T-cell (primary cell): ENCODE measurements at places on chromosomes 5 and 9. TPM values are rescaled to one million over a fixed set of nuclear protein-coding genes. Genes with fewer than 3 reads are reported as not detected.

- H3K36me3 ChIP-seq, result no peaks in the 10 kb centered on the region
- H3K4me1 ChIP-seq, result peaks cover 6% of the 10 kb centered on the region
- DNase-seq, result no peak
- H3K27ac ChIP-seq, result no peak overlapping the region
Measured at GRCh38 chr5:145856285-145856818, 16.5 kb downstream of the GRXCR2 start.

Gene TAF11L10
- not detected for total RNA-seq

Gene INSL6
- total RNA-seq, result not detected

DNA sequence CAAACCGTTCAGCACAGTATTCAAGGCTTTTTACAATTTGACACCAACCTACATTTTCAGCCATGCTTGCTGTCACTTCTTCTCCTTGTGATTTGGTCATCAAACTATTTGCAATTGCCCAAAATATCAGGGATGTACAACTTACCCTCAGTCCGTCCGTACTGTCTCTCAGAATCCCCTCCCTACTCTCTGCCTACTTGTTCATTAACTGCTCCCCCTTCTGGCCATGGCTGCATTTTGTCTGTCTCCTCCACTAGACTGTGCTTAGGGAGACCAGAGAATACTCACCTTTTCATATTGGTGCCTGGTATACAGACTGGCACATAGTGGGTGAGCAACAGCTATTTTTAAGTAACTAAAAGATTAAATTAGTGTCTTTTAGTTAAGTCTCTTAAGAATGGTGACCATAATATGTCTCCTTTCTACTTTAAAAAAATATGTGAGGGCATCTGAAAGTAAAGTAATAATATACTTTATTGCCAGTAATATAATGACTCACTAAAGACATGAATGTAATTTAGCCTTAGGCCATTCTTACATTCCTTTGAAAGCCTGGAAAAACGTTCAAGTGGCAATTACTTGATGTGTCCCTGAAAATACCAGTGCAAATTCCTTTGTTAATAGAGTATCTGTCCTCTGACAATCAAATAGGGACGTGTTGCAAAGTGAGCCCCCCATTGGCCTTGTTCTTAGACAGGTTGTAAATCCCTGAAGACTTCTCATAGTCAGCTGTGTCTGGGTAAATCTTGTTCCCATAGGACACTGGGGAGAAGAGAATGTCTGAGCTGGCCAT is 27.8 kb downstream of the PRLR start:
- H3K4me1 ChIP-seq, result no peaks in the 10 kb centered on the region
- DNase-seq, result no peak
- H3K27me3 ChIP-seq, result peaks cover 7% of the 10 kb centered on the region
- no peak overlapping the region for H3K27ac ChIP-seq

DNA sequence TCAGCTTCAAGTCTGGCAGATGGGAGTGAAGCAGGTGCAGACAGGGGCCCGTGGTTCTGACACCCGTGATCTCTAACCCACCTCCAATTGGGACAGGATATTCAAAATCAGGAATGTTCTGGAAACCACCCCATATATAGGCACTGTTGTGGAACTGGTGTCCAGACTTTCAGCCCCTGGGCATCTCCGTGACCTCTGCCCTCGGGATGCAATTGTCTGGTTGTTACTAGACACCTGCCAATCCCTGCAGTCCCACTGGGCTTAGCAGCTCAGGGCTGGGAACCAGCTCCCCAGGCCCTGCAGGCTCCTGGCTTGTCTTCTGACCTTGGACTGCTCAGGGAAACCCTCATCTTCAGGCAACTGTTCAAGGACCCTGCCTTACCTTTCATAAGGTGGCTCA is 38.8 kb downstream of the NTNG2 start:
- no peak overlapping the region for H3K27ac ChIP-seq
- DNase-seq, result no peak
- H3K4me3 ChIP-seq, result no peak overlapping the region
- no peaks in the 10 kb centered on the region for H3K36me3 ChIP-seq
- no peaks in the 10 kb centered on the region for H3K4me1 ChIP-seq

Gene ENTPD8
- total RNA-seq, result not detected

- no peaks in the 10 kb centered on the region for H3K27me3 ChIP-seq
- no peaks in the 10 kb centered on the region for H3K4me1 ChIP-seq
- no peaks in the 10 kb centered on the region for H3K36me3 ChIP-seq
- no peak overlapping the region for H3K27ac ChIP-seq
- no peak for DNase-seq
Measured at GRCh38 chr9:23123048-23123632, 676.5 kb downstream of the DMRTA1 start.

DNA sequence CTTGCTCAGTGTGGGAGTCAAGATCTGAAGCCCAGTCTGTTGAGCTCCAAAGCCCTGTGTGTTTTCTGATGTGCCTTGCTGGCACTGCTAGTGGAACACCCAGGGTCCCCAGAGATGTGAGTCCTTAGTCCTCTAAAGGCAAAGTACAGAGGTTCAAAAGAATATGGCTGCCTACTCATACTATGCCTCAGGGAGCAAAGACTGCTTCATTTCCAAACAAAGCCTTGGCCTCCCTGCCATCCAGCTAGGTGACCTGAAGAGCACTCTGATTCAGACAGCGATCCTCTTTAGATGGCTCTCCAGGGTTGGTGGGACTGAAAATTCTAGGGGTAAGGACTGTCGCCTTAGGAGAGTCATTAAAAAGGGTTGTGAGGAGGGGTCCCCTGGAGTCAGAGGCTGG is 2.0 kb downstream of the PRLR start:
- no peak overlapping the region for H3K27ac ChIP-seq
- no peak for DNase-seq
- no peaks in the 10 kb centered on the region for H3K36me3 ChIP-seq
- no peaks in the 10 kb centered on the region for H3K4me1 ChIP-seq
- H3K4me3 ChIP-seq, result no peak overlapping the region
- peaks cover 18% of the 10 kb centered on the region for H3K27me3 ChIP-seq

- H3K4me1 ChIP-seq, result no peaks in the 10 kb centered on the region
- H3K4me3 ChIP-seq, result no peak overlapping the region
- H3K36me3 ChIP-seq, result no peaks in the 10 kb centered on the region
- H3K27me3 ChIP-seq, result no peaks in the 10 kb centered on the region
- DNase-seq, result no peak
Measured at GRCh38 chr9:15142878-15143534, 164.0 kb downstream of the TTC39B start.

DNA sequence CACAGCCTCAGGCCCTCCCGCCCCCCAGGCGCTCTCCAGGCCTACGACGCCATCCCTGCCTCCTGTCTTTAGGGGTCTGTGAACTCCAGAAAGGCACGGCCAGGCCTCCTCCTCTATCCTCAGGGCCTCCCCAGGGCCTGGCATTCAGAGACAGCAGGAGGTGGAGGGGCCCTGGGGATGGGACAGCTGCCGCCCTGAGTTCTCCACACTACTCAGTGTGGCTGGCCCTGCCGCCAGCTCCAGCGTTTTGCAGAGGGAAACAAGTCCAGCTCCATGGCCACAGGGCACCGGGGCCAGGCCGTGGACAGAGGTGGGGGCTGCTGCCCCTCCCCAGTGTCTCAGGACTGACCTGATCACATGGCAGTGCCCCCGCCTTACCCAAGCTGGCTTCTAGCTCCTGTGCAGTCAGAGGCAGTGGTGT is 16.4 kb downstream of the SH3GLB2 start:
- no peak for DNase-seq
- no peak overlapping the region for H3K27ac ChIP-seq
- no peak overlapping the region for H3K4me3 ChIP-seq

GRCh38 chr9:86135371-86135770 is 36.0 kb upstream of the GOLM1 start:
- no peak for DNase-seq
- no peak overlapping the region for H3K4me3 ChIP-seq
- no peaks in the 10 kb centered on the region for H3K27me3 ChIP-seq
- H3K4me1 ChIP-seq, result no peaks in the 10 kb centered on the region
- H3K36me3 ChIP-seq, result no peaks in the 10 kb centered on the region
